Retinal pigment epithelial cell (primary cell): ENCODE measurements at places on chromosomes 16 and 17.

GRCh38 chr17:65511316-65511715 lies 50.1 kb downstream of the AXIN2 start:
- no peak for DNase-seq

DNA sequence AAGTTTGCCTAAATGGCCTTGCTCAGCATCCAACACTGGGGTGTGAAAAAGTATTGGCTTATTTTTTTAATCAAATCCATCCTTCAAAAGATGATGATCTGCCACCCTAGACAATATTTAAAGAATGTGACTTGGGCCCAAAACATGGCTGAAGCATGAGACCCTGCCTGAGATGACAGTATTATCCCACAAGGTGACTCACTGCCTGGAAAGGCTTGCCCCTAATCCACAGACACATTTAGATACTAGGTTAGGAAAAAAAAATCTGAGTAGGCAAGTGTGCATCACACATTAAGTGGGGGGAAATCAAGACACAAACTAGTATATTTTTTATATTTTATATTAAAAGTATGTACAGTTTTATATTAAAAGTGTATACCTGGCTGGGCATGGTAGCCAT lies 38.4 kb downstream of the TOM1L2 start:
- no peak for DNase-seq

- DNase-seq: no peak
Measured at GRCh38 chr16:31713945-31714902, 159.4 kb upstream of the ZNF267 start.

DNA sequence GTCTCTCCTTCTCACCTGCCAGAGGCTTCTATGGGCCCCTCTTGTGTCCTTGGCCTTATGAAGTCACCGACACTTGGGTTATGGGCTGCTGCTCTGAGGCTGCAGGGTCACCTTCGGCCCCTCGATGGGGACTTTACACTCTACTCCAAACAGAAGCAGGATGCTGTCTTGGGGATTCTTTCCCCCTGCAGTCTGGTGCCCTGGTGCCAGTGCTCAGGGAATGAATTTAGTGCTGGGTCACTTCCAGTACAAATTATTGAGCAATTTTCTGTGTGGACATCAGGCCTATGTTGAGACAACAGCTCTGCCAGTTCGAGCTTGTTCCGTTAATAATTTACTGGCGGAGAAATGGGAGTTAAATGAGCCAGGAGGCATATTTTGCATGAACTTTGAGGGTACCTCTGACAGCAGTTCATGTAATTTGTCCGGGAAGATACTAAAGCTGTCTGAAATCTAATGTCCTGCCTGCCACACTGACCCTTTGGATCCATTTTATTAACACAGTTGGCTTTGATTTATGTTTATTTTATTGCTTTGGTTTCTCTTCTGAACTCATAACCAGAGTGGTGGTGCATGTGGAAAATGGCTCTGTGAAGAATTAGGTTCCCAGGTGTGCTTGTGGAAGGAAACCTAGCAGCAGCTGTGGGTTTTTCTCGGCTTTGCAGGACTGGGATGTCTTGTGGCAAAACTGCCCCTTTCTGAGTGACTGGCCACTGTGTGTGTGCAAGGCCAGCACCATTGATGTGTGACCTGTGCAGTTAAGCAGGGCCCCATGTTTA lies 34.1 kb upstream of the DHX8 start:
- DNase-seq: no peak

DNA sequence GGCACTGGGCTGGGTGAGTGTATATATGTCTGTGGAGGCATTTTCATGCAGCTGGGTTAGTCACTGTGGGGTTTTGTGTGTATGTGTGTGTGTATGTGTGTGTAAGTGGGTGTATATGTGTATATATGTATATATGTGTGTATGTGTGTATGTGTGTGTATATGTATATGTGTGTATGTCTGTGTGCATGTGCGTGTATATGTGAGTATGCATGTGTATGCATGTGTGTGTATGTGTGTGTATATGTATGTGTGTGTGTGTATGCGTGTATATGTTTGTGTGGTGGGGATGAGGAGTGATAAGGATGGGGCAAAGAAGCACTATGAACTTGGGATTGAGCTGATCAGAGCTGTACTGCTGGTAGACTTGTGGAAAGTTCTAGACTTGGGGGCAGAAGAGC lies 29.0 kb upstream of the PLLP start:
- no peak for DNase-seq

- DNase-seq: no peak
Measured at GRCh38 chr16:17509194-17509593, 38.4 kb upstream of the XYLT1 start.

DNA sequence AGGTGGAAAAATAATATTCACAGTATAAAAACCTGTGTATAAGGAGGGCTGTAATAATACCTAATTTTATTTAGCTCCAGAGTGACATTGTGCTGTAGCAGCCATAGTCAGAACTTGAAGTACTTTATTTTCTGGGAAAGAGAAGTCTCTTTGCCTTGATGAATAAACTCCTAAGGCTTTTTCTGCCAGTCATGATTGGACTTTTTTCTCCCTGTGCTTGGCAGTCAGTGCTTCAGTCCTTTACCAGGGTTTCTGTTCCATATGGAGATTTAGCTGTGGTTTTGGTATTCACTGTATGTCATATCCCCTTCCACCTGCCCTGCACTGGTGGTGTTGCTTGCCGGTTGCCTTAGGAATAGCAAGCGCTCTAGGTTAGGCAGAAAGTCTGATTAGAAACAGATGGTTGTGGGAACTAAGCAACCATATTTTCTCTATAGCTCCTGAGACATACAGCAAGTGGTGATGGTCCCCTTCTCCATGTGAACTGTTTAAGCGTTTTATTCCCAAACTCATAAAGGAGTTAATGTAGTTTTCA lies 24.7 kb downstream of the DDX42 start:
- no peak for DNase-seq

DNA sequence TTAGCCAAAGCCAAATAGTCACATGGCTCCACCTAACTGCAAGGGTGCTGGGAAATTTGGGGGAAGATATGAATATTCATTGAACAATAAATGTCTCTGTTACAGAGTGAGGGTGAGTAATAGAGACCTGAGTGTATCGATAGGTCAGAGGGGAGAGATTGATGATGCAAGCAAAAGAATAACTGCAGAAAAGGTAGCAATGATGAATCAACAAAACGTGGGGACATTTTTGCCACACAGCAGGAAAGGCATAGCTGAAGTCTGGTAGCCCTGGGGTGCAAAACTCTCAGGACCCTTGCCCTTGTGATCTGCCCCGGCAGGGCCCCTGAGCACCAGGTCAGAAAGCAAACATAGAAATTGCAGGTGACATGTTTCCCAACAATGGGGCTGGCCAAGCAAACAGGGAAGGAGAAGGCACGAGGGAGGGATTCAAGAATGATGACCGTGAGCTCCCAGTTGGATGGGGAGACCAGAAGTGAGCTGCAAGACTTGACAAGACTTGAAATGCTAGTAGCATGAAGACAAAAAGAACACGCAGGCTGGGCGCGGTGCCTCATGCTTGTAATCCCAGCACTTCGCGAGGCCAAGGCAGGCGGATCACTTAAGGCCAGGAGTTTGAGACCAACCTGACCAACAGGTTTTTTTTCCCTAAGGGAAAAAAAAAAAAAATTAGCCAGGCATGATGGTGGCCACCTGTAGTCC lies 12.7 kb upstream of the HERPUD1 start:
- DNase-seq: no peak

DNA sequence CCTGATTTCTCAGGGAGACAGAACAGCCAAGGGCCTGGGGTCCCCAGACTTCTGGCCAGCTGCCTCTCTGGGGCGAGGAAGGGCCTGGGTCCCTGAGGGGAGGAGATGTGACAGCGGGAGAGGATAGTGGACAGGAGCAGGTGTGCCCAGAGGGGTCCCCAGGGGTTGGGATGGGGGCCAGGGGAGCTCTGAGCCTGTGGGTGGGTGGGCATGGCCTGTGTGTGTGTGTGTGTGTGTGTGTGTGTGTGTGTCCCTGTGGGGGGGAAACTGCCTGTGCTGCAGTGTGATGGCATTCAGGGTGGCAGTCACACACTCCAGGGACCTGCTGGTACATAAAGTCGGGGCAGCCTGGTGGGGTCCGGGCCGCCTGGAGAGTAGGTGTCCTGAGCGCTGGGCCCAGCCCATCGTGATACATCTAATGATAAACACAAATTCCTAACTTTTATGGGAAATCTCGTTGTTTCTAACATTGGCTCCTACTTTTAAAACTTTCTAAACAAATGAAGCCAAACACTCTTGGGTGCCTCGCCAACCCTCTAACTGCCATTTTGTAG lies 1.4 kb downstream of the ITGB4 start:
- no peak for DNase-seq

DNA sequence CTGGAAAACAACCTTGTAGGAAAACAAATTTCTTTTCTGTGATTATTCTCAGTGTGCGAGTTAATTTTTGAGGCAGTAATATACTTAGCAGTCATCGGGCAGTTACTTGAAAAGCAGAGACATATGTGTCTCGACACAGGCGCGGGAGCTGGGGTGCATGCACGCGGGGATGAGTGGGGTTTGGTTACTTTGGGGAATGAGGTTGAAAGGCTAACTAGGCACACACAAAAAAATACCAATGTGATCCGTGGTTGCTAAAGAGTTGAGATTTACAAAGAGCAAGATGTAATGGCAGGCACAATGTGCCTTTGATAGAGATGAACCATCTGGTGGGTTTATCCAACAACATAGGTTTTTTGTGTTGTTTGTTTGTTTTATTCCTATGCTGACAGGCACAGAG lies 703.8 kb upstream of the EEF2KMT start:
- DNase-seq: no peak

DNA sequence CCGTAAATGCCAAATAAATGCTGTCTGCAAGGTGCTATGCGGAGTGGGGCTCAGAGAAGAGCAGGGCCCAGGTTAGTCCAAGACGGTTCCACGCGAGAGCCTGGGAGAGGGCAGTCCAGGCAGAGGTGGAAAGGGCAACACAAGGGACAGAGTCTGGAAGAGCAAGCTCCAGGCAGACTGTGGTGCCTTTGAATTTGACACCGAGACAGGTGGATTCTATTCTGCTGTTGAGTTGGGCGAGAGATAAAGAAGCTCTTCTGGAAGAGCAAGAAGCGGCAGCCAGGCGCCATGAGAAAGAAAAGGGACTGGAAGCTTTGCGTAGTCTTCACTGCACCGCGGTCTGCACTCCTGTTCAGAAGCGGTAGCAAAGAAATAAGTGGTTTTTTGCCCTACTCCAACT lies 55.6 kb downstream of the CYTH1 start:
- no peak for DNase-seq

DNA sequence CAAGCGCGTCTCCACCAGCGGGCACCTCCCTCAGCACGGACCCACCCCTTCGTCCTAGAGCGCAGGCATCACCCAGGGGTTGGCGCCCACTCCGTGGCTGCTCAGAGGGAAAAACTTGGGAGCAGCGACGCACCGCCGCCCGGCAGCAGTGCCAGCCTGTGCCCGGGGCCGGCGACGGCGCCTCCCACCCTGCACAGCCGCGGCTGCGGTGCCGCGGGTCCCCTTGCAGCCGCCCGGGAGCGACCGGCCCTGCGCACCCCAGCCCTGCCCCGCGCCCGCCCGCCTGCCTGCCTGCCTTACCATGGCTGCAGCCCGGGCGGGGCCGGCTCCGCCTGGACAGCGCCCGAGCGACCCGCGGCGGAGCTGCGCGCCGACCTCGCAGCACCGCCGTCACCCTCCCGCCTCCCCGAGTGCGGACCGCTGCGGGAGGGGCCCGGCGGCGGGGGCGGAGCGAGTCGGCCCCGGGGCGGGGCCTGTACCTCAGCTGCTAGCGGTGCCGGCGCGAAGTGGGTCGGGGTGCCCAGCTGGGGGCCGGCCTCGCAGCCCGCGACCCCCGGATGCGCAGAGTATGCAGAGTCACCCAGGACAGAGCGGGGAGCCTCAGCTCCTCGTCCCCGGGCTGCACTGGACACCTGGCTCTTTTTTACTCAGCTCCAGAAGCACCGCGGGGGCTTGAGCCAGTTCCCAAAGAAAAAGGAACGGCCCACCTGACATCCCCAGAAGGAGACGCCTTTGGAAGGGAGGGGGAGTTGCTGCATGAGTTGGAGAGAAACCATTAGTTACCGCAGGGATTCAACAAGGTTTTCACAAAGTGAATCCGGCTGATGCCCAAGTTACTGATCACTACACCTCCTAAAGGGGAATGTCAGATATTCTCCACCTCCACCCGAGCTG lies 17.5 kb upstream of the MTMR4 start:
- no peak for DNase-seq

DNA sequence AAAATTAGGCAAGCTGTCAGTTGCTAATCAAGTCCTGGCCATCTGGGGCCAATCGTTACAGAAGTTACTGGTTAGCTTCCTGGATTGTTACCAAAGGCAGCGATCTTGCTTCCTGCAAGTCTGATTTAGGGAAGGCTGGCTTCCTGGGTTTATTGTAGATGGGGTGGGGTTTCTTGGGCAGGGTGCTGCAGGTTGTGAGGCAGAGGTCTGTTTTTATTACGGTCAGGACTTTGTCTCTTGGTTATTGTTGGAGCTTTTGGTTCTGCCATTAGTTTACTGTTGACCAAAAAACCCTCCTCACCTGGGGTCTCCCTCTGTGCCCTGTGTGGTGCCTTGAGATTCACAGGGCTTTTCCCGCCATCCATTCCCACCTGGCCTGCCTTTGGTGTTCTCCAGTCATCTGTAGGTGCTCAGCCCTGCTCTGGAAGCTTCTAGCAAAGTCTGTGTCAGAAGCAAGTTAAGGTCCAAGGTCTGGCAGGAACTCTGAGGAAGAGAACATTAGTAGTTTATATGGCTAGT lies 36.9 kb downstream of the SLC47A1 start:
- DNase-seq: no peak

DNA sequence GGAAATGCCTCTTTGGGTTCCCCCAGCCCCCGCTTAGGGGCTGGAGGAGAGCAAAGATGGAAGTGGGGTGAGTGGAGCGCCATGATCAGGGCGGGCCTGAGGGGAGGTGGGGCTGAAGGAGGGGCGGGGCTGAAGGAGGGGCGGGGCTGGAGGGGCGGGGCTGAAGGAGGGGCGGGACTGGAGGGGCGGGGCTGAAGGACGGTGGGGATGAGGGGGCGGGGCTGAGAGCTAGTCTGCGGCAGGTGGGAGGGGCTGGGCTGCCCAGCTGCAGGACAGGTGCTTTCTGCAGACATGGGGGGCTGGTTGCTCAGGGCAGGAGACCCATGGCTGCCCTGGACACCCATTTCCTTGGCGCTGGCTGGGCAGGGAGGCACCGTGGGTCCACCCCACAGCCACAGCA lies 39.1 kb upstream of the PABPN1L start:
- DNase-seq: no peak

DNA sequence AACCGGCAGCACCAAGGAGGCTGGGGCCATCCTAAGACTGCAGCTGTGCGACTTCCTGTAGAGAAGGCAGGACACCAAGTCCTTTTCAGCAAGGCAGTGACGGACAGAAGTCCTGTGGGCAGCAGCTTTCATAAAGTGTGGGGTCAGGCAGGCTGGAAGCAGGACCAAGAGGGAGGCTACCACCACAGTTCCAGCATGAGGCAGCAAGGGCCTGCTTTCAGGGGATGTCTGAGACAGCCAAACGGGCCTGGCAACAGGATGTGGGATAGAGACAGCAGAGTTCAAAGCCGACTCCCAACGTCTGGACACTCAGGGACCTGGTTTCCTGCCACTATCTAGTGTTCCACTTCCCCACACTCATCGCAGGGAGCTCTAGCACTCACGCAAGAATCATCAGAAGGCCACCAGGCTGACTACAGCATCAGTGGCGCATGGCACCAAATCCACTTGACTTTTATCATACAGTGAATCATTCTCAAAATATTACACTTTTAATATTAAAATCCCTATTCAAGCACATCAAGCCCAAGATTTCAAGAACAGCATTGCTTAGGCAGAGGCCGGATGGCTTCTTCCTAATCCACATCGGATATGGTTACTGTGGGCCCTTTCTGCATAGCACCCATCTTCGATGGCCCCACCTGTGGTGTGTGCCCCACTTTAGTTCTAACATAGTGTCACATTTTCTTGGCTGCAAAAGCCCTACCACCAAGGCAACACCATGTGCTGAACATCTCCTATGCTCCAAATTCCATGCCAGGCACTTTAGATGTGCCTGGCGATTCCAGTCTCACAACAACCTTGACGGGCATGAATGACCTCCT lies 5.2 kb downstream of the USP7 start:
- no peak for DNase-seq
